Right lung (tissue), 10 donors: ENCODE measurements at places on chromosomes 4 and X.

DNA sequence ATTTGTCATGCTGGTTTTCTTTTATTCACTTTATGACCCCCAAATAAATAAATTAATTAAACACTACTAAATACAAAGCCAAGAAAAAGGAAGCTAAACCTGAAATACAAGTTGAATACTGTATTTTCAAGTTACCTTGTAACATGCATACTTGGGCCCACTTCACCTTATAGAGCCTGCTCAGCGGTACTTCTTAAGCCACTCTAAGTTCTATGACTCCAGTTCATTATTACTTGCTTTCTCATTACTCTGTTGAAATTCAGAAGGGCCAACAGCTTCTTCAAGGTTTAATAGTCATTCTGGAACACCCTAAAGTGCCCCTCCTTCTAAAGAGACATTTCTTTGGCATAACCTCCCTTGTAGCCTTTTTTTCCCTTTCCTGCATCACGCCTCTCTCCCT, 844.5 kb downstream of the RPA4 start:
- DNase-seq, result peak; percentile 19

- DNase-seq, result no peak
Measured at GRCh38 chrX:122135070-122135469, 1049.0 kb upstream of the GRIA3 start.

DNA sequence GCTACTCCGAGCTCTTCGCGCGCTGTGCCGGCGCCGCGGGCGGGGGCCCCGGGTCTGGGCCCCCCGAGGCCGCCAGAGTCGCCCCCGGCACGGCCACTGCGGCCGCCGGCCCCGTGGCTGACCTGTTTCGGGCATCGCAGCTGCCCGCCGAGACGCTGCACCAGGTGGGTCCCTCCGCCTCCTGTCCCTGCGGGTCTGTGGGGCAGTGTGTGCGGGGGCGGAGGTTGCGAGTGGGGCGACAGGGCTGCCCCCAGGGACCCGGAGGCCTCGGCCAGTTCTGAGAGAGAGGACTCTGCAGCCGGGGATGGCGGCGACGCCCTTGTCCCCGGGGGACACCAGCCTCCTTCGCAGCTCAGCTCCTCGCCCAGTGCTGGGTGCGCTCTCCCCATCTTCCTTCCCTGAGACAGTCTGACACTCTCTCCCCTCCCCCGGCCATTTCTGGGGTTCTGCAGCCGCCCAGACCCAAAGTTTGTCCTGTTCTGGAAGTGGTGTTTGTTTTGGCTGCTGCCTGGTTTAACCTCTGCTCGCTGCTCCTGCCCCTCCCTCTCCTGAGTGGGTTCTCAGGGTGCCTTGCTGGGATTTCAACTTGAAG, 609 bp downstream of the REPS2 start:
- DNase-seq, result no peak

GRCh38 chr4:2290974-2291704, 29.2 kb upstream of the MXD4 start:
- DNase-seq, result no peak

DNA sequence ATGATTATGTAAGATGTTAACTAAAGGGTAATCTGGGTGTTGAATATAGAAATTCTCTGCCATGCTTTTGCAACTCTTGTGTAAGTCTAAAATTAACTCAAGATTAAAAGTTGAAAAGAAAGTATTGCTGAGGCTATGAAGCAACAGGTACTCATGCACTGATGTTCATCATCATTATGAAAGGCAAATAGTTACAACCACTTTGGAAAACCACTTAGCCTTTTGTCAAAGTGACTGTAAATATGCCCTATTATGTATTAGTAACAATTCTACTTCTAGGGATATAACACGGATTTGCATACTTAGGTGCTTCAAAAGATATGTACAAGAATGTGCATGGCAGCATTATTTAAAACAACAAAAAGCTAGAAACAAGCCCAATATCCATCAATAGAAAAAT, 227.8 kb upstream of the CXXC4 start:
- DNase-seq, result no peak

DNA sequence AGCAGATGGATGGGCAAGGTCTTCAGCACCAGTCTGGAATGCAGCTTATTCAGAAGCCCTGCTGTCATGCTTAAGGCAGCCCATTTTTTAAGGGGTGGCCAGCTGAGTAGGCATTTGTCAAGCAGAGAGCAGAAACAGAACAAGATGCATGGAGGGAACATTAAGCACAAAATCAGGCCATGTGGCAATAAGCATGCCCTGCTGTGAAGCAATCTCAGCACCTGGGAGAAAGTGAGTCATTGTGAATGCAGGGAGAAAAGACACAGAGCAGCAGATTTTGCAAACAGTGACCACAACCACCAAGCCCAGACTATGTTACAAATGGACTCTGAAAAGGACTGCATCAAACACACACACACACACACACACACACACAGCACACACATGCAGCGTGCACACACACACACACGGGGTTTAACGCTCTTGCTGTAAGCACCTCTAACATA, 94.1 kb upstream of the GALNT7 start:
- no peak for DNase-seq

GRCh38 chr4:29540439-29541102, 1179.6 kb upstream of the PCDH7 start:
- no peak for DNase-seq

- DNase-seq, result no peak
Measured at GRCh38 chr4:48315728-48316630, 25.4 kb upstream of the SLAIN2 start.

GRCh38 chr4:164779080-164779479, 25.1 kb downstream of the SMIM31 start:
- no peak for DNase-seq

DNA sequence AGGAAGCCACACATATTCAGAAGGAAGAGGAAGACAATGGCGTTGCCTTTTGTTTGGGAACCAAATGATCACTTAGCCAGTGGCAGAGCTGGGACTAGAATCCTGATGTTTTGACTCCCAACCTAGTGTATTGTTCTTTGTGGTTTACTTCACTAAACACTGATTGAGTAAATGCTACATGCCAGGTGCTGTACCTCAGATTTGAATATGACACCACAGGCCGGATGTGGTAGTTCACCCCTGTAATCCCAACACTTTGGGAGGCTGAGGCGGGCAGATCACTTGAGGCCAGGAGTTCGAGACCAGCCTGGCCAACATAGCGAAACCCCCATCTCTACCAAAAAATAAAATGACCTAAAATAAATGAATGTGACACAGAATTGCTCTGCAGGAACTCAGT, 8.4 kb downstream of the NDUFA1 start:
- no peak for DNase-seq

DNA sequence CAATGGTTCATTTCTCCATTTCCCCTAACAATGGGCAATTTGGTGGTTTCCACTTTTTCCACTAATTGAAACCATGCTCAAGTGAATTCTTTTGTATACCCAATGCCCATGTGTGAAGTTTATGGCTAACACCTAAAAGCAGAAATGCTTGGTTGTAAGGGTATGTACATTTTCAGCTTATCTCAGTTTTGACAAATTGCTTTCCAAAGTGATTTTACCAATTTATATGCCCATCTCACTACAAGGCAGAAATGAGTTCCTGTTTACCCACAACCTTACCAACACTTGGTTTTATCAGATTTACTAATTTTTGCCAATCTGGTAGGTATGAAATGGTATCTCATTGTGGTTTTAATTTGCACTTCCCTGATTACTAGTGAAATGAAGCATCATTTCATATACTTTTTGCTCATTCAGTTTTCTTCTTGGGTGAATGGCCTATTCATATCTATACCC, 14.8 kb downstream of the GPR34 start:
- DNase-seq, result no peak

GRCh38 chrX:2183193-2183725, 317.5 kb downstream of the DHRSX start:
- no peak for DNase-seq

- no peak for DNase-seq
Measured at GRCh38 chr4:74659576-74660411, 134.5 kb downstream of the BTC start.

DNA sequence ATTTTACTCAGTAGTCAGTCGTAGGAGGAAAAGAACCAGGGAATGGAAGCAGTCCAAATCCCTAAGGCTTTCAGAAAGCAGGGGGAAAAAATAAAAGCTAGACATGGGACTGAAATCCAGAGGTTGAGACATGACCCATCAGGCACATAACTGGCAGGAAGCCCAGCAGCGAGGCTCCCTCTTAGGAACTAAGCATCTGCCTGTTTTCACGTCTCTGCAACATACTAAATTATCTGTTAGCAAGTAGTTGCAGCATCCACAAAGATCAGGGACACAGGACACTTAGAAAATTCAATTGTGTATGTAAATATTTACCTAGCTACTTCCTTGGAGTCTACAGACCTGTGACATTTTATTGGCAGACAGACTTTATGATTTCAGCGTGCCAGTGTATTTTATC, 118.0 kb upstream of the EDNRA start:
- DNase-seq, result peak; percentile 92

- DNase-seq, result no peak
Measured at GRCh38 chrX:154718616-154719015, 32.3 kb downstream of the GAB3 start.

DNA sequence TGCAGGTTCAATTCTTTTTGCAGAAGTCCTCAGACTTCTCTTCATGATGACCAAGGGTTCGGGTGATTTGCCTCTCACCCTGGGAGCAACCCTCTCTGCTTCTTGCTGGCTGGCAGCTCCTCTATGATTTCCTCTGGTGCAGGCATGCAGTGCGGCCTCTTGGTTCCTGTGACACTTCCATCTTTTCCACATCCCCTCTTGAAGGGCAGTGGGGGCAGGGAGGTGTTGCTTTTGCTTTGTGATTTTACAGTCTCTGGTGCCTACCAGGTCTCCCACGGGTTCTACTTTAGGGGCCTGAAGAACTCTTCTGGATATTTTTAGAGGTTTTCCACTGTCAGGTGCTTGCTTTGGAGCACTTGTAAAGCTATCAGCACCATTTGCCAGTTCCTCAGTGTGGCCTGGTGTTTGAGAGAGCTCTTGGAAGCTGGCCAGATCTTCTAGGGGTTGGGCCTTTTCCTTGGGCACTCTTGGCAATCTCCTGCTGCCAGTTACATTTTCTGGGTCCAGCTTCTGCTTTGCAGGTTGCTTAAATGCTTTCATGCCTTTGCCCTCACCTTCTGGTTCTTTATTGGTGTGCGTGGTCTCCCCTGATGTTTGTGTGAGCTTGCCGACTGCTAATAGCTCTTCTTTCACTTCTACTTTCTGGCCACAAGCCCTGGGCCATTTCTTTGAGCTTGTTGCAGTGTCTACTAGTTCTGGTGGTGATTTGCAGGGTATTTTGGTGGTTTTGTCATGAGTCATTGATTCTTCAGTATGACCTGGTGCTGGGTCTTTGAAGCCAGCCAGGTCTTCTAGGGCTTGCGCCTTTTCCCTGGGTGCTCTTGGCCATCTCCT, 11.5 kb upstream of the CHST7 start:
- DNase-seq, result no peak

DNA sequence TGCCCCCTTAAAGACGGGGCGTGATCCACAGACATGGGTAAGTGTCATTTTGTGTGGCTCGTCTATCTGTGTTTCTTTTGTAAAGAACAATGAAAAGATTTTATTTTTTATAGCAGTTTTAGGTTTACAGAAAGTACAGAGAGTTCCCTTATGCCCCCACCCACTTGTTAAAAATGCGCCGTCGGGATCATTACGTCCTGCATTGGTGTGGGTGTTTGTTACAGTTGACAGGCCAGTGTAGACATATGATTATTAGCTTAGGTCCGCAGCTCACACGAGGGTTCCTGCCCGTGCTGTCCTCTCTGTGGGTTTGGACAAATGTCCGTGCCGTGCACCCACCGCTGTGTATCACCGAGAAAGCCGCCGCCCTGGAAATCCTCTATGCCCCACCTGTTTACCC, 50.5 kb downstream of the RGS12 start:
- DNase-seq, result no peak

- DNase-seq, result no peak
Measured at GRCh38 chr4:48243887-48244286, 25.8 kb downstream of the TEC start.

DNA sequence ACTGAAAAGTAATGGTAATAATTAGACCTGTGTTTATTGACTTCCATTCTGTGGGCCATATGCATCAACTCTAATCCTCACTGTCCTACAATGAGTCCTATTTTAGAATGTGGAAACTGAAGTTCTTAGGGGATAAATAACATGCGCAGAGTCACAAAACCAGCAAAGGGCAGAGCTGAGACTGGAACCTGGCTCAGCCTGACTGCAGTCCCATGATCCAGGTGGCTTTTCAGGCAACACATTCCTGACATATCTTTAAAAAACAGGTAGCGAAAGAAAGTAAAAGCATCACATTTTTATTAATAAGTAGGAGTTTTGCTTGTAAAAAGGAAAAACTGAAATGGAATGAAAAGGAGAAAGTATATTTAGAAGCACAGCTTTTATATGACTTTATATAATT, 34.7 kb upstream of the PRSS48 start:
- no peak for DNase-seq

DNA sequence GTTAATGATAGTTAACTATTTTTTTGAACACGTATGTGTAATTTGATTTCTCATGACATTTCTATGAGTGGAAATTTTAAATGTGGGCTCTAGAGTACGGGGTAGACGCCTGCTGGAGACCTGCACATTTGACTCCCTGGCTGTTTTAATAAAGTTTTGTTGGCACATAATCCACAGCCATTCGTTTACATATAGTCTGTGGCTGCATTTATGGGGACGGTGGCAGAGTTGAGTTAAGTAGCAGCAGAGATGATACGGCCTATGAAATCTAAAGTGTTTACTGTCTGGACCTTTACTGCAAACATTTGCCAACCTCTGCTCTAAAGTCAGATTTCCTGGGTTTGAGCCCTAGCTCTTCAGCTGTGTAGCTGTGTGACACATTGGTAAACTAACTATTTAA, 118.8 kb downstream of the CHRNA9 start:
- no peak for DNase-seq

DNA sequence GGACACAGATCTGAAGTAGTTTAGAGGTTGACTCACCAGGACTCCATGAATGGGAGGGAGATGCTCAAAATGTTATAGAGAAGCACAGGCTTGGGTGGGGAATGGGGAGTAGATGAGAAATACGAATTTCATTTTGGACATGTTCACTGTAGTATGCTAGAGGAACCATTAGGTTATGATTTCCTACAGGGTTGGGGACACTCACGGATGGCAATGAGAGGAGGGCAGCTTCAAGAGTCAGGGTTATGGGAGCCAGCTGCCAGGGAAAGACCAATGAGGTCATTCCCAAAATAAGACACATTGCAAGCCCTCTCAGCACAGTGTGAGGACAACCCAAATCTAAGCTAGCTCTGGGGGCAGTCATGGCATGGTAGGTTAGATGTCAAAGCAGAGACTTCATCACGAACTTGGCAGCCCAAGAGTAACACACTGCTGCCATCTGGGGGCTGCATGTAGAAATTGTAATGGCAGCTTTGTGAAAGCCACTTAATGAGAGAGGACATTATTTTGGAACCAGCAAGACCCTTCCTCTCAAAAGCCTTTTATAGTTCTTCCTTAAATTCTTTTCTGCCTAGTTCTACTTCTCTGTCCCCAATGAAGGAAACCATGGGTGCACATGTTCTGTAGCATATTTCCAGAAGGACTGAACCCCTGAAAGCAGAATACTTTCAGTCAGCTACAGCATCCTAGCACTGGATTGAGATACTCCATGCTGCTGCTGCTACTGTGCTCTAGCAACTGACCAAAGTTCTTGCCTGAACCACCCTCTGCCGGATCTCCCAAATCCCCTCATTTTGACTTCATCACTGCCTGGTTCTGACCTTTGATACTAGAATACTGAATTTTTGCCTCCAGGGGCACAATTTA, 16.2 kb upstream of the ZCCHC12 start:
- no peak for DNase-seq

GRCh38 chr4:86386201-86386600, 26.3 kb upstream of the MAPK10 start:
- DNase-seq, result no peak
